NCI-H1436 treated with DMSO at 0.1 percent for 48 hours (cell line): ENCODE measurements at places on chromosomes 1 and 21.

DNA sequence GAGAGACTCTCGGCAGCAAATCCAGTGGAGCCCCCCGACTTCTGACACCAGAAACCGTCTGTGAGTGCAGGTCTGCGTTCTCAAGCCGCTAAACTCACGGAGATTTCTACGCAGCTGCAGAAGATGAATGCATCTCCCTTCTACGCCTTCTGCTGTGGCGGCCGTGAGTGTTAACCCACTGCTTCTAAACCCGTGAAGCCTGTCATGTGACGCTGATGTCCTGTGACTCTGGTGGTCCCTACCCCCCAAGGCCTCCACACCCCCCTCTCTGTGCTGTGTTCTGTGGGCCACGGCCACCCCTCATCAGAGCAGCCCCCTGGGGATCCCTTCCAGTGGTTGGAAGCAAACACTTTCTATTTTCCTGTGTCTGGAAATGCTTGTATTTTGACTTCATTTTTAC is 33.9 kb upstream of the COL18A1 start:
- DNase-seq: no peak

DNA sequence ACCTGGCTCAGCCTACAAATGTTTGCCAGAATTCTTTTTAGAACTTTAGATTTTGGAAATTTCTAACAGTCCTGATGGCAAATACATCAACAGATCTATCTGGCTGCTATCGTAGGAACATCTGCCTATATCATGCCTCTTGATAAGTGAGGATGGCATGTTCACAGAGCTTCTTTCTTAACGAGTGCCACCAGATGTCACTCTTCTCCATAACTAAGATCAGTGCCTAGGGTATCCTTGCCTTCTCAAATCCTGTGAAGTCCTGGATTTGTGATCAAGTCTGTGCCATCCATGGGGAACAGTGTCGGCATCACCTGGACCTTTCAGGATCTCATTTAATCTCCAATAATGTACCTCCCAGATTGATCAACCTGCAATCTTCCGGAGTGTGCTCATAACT is 36.5 kb upstream of the CD5L start:
- DNase-seq: no peak

- DNase-seq: no peak
These were observed 17.7 kb upstream of the PRRC2C start for GRCh38 chr1:171467626-171468025.

GRCh38 chr1:54095546-54096226 is 42.3 kb downstream of the TCEANC2 start:
- no peak for DNase-seq

- DNase-seq: no peak
These were observed 76.7 kb downstream of the ASH1L start for GRCh38 chr1:155485945-155486344.

- no peak for DNase-seq
These were observed 3.9 kb downstream of the LDLRAD1 start for GRCh38 chr1:54014009-54014629.

GRCh38 chr1:53258216-53258615 is 19.9 kb upstream of the MAGOH start:
- DNase-seq: no peak

- no peak for DNase-seq
These were observed 1.1 kb downstream of the CR2 start for GRCh38 chr1:207455183-207455754.

DNA sequence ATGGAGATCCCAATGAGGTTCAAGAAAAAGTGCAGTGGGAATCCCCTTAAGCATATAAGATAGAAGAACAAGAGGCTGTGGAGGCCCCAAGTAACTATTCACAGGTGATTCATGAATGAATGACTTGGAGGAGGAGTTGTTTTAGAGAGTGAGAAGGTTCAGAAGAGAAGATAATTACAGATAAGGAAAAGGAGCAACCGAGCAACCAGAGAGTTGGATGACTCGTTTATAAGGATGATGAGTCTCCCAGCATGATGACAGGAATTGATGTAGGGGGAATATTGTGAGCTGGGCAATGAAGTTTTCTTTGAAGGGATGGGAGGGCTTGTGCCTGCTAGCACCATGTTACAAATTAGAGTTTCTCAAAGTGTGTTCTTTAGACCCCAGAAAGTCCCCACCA is 9.8 kb downstream of the C8A start:
- DNase-seq: no peak

- no peak for DNase-seq
These were observed 21.8 kb downstream of the RSPH1 start for GRCh38 chr21:42474043-42474831.

- DNase-seq: no peak
These were observed 705.3 kb upstream of the CHRM3 start for GRCh38 chr1:238681021-238681420.

DNA sequence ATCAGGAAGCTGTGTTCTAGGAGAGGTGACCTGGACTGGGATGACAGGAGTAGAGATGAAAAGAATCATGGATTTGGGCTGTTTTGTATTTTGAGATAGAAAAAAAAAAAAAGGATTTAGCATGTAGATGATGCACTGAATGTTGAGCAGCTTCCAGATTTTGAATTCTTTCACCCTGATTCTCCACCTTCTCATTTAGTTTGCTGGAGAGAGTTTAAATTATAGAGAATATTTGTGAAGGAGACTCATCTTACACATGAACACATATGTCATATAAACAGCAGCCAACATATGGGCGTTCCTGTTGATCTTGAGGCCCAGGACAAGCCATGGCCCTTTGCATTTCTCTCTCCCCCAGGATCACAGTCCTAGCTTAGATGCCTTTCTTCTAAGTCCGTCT is 7.4 kb downstream of the RPTN start:
- no peak for DNase-seq

GRCh38 chr1:93738926-93739325 is 57.3 kb upstream of the BCAR3 start:
- DNase-seq: no peak

GRCh38 chr1:22349362-22350043 is 102.1 kb upstream of the ZBTB40 start:
- DNase-seq: no peak

GRCh38 chr1:52662645-52663313 is 29.8 kb downstream of the SHISAL2A start:
- DNase-seq: peak; percentile 35

DNA sequence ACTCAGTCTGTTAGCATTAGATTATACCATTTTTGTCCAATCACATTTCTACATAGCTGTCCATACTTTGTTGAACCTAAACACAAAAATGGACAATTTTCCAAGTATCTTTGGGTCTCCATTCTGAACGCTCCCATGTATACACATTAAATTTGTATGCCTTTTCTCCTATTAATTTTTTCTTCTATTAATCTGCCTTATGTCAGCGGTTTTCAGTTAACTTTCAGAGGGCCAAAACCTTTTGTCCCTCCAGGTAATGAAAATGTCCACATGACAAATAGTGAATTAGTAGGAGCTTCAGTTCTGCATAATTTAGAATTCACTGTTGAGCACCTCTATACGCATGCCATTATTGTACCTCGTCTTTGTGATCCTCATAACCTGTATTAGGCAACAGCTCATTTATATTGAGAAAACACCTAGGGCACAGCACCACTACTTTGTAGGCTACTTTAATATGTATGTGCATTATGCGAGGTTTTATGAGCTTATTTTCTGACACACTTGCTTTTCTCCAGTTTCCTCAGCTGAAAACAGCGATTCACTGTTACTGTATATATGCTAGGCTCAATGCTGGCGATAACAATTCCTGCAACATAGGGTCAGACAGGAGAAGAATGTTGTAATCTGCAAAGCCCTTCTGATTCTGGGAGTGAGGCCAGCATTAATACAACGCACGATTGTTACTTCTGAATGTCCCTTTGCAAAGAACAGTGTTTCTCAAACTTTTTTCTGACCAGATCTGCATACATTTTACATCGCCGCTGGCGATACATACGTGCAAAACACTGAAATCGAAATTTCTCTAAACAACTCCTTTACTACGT is 1.1 kb upstream of the ABCD3 start:
- no peak for DNase-seq

DNA sequence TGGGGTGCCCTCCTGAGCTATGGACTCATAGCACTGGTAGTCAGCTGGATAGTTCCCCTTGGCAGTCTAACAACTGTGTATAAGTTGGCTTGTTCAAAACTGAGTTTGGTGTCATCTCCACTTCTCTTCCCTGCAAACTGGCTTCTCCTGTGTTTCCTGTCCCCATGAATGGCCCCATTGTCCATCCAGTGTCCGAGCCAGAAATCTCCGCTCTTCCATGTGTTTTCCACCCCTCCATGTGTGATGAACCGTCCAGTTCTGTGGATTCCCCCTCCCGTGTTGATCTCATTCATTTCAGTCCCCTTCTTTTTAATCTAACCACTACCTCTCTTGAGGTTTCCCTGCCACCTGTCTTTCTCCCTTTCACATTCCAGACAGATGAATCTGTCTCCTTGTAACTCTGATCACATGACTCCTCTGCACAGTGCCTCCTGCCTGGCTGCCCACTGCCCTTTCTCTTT is 195.7 kb downstream of the ROR1 start:
- DNase-seq: no peak

DNA sequence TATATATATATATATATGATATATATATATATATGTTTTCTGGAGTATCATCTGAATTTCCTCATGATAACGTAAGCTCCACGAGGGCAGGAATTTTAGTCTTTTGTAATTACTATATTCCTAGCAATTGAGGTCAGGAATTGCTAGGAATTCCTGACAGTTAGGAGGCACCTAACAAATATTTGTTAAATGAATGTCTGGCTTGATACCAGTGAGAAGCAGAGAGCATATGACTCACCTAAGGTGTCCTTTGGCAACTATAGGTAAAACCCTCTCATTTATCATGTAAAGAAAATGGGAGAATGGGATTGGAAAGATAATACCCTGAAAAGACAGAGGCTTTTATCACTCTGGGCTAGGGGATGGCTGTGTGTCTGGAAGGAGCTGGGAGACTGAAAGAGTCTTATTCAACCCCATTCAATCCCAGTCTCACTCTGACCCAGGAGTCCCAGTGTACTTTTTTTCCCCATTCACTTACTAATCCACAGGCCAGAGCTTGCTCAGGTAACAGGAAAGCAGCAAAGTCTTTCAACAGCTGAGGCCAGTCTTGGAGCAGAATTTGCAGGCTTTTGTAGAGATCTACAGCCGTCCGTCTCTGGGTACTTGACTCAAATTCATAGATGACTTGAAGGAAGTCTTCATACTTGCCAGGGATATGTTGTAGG is 71.2 kb downstream of the DAP3 start:
- DNase-seq: no peak

DNA sequence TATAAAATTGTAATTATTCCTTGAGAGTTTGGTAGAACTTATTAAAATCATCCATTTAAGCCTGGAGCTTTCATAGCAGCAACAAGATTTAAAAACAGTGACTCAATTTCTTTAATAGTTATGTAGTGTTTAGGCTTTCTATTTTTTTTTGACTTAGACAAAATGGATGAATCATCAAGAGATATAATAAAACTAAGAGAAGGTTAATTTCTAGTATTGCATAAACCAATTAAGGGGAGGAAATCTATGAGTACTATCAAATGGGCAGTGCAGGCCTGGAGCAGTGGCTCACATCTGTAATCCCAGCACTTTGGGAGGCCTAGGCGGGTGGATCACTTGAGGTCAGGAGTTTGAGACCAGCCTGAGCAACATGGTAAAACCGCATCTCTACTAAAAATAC is 416.3 kb upstream of the USP24 start:
- no peak for DNase-seq

GRCh38 chr1:52857443-52857842 is 14.9 kb downstream of the ZYG11A start:
- no peak for DNase-seq

GRCh38 chr1:88735909-88736308 is 51.8 kb downstream of the PKN2 start:
- DNase-seq: no peak

GRCh38 chr1:201693890-201694607 is 134.9 kb upstream of the IPO9 start:
- DNase-seq: no peak

DNA sequence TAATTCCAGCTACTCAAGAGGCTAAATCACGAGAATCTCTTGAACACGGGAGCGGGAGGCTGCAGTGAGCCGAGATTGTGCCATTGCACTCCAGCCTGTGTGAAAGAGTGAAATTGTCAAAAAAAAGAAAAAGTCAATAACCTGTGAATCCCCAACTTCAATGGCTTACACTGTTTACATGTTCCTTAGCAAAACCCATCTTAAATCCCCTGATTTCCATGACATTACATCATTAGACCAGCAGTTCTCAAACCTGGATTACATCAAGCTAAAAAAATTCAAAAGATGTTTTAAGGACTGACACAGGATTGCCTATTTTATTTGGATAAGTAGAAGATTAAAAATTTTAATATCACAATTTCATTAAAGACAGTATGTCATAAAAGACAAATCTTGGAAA is 12.4 kb downstream of the GPBP1L1 start:
- no peak for DNase-seq

DNA sequence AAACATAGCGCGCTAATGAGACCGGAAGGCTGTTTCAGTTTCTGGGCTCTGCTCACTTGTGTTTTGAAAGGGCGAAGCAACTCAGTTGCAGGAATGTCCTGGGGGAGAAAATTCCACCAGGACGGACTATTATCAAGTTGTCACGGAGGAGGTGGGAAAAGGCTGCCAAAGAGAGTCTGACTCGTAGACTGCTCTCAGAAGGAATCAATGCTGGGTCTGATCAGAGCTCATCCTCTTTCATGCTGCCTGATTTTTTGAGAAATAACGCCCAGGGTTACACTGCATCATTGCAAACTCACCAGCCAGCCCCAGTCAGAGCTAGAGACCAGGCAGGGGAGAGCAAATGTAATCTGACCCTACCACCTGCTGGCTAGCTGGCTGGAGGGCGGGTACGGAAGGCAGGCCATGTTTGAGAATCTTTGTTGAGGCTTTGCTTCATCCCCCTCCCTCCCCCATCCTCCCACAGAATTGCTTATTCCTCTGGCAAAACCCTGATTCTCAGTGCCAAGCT is 36.4 kb upstream of the BCL9 start:
- no peak for DNase-seq

DNA sequence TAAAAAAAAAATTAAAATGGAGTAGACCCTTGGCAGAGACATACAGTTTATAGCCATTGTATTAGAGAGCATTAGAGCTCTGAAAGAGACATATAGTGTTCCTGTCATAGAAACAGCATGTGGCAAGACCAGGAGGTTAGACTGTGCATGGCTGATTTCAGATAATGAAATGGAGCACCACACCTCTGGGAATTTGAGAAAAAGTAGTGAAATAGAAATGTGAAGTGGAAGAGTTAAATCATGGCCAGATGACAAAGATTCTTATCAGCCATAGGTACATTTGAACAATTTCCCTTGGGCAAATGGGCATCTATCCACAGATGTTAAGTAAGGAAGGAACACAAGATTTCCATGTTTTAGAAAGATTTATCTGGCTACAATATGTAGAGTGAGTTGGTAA is 1083.1 kb downstream of the PLA2G4A start:
- no peak for DNase-seq

GRCh38 chr1:200831091-200831490 is 41.7 kb upstream of the GPR25 start:
- no peak for DNase-seq

- no peak for DNase-seq
These were observed 8.8 kb upstream of the TGFB2 start for GRCh38 chr1:218336328-218336727.

DNA sequence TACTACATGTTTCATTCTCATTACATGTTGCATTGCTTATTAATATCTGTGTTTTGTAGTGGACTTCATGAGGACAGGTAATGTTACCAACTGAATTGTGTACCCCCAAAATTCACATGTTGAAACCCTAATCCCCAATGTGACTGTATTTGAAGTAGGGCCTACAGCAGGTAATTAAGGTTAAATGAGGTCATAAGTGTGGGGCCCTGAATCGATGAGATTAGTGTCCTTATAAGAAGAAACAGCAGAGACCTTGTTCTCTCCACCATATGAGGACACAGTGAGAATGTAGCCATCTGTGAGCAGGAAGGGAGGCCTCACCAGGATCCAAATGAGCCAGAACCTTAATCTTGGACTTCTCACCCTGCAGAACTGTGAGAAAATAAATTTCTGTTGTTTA is 15.0 kb upstream of the IFNAR1 start:
- no peak for DNase-seq
